Activated CD4-positive, alpha-beta T cell treated with anti-CD3 and anti-CD28 coated beads, Interleukin-2, amount 50 U/mL, for 4 hours (primary cell): ENCODE measurements at places on chromosomes 4 and X.
A peak's percentile ranks its signal among the peaks of the same experiment; 100 is the strongest.

DNA sequence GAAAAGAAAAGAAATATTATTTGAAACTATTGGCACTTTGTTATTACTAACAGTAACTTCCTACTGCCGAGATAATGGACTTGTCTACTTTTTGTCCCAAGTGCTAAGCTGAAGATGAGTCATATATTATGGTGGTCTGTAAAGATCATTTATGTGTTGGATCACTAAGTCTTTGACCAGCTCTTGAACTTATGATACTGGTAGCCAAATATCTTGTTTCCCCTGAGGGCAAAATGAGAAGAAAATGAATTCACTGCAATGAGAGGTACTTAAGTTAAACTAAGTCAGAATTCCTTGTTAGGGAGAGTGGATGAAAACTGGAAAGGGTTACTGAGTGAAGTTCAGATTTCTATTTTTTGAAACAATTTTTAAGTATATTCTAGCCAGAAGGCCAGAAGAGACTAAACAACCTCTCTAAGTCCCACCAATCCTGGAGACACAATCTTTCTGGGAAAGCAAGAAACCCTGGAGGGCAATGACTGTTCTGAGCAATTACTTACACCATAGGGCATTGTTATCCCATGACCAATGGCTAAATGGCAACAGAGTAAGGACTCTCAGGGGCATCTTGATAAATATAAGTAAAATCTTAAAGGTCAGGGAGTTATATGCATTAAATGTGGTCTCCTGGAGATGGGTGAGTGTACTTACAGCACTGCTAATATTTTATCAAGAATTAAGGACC lies 287.7 kb downstream of the STIM2 start:
- DNase-seq = no peak

DNA sequence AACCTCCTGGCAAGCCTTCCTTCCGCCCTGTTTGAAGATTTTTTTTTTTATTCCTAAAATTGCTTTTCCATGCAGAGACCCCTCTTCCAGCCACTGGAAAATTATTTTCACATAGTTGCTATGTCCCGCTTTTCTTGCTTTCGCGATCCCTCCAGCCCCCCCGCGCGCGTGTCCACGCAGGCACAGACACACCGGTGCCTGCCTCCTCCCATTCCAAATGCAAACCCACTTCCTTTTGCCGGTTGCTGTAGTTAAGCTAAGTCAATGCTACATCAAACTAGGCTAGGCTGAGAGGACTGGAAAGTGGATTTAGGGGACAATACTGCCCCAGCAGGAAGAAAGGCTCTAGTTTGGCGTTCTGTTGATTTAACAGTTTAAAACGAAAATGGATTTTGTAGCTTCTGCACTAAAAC lies 111.0 kb downstream of the DHX15 start:
- no peak for DNase-seq

DNA sequence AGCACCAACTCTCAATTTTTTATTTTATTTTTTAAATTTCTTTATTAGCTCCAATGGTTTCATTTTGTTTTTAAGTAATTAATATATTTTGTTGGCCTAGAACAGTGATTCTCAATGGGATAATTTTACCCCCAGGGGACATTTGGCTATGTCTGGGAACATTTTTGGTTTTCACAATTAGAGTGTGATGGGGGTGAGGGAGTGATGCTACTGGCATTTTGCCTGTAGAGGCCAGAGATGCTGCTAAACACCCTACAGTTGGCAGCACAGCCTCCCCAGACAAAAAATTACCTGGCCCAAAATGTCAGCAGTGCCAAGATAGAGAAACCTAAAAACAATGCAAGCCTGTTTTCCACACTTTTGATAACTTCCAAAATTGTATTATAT lies 64.6 kb downstream of the HHIP start:
- no peak for DNase-seq

GRCh38 chrX:31609130-31609529 lies 537.3 kb upstream of the FTHL17 start:
- DNase-seq = no peak

GRCh38 chr4:2793586-2794485 lies 951 bp downstream of the SH3BP2 start:
- DNase-seq = peak; percentile 57

DNA sequence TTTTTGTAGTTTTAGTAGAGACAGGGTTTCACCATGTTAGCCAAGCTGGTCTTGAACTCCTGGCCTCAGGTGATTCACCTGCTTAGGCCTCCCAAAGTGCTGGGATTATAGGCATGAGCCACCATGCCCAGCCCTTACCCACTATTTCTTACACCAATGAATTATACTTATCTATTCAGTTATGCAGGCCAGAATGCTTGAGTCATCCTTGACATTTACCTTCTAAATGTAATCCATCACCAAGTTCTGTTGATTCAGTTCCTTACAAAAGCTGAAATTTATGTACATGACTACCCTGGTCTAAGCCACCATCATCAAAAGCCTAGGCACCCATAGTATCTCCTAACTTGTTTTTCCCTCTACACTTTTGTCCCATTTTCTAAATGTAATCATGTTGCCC lies 585.7 kb downstream of the IL15 start:
- DNase-seq = no peak

- peak; percentile 19 for DNase-seq
Observed at GRCh38 chrX:47623540-47624027, 3.9 kb upstream of the SYN1 start.

GRCh38 chr4:16846540-16847117 lies 51.8 kb downstream of the LDB2 start:
- no peak for DNase-seq

DNA sequence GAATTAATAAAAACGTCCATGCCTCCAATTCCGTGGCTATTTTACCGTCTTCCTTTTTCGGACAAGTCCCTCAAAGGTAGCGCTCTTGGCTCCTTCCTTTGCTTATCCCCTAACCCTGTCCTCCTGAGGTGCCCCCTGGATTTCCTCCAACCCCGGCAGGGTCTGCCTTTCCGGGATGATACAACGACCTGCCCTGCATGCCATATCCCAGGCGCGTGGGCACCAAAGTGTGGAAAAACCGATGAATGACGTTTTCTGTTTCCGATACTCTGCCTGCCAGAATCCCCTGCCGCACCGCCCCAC lies 706 bp upstream of the CSTF2 start:
- peak; percentile 55 for DNase-seq

DNA sequence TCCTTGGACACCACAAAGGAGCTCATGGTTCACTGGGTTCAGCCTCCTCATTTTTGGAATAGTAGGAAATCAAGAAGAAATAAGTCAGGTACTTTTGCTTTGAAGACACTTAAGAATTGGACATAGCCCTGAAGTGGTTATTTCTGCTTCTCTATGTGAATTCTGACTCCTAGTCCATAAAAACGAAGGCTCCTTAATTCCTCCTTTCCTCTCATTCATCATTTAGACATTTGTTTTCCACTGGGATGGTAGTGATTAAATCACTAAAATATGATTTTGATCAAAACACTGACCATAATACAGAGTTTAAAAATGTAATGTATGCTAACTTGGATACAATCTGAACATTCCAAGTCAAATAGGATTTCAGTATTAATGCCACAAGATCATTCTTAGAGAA lies 34.7 kb upstream of the CYP2U1 start:
- DNase-seq = no peak
